Activated CD4-positive, alpha-beta T cell treated with anti-CD3 and anti-CD28 coated beads for 36 hours (primary cell): ENCODE measurements at places on chromosomes 11 and 22. TPM values are rescaled to one million over a fixed set of nuclear protein-coding genes. Genes with fewer than 3 reads are reported as not detected.

- no peak for DNase-seq
- H3K36me3 ChIP-seq: peaks cover 10% of the 10 kb centered on the region
- H3K4me1 ChIP-seq: peaks cover 23% of the 10 kb centered on the region
- H3K27me3 ChIP-seq: no peaks in the 10 kb centered on the region
- H3K4me3 ChIP-seq: no peak overlapping the region
Observed at GRCh38 chr11:48170241-48171233, 46.1 kb upstream of the OR4B1 start.

The DDX6 gene
- total RNA-seq: 178 TPM

- H3K27ac ChIP-seq: no peak overlapping the region
- no peaks in the 10 kb centered on the region for H3K4me1 ChIP-seq
- no peak for DNase-seq
- no peaks in the 10 kb centered on the region for H3K27me3 ChIP-seq
- H3K36me3 ChIP-seq: no peaks in the 10 kb centered on the region
Observed at GRCh38 chr11:71286701-71287643, 34.6 kb upstream of the SHANK2 start.

DNA sequence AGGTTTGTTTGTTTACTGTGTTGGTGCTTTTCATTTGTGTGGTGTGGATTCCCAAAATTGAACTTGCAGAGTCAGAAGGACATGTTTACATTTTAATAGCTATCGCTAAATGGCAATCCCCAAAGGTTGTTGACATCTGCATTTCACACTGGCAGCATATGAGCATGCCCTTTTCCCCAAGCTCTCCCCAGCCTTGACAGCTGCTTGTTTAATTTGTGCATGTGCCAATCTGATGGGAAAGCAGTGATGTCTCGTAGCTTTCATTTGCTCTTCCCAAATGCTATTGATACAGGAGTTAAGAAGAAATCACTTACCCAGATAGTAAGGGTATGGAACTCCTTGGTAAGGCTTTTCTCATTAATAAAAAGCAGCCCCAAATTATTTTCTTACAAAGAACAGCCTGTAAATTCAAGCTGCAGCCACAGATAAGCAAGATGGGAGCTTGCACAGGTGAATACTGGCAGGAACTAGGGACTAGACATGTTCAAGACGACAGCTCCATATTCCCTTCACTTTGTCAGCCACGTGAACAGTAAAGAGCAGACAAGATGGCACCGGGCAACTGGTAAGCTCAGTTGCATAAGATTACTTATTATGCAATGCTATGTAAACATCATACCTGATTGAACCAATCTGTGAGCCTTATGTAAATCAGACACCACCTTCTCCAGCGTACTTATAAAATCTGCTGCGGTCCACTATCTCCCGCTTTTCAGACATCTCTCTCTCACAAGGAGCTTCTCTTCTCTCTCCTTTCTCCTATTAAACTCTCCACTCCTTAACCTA is 87.4 kb downstream of the IGLL5 start:
- peaks cover 23% of the 10 kb centered on the region for H3K27me3 ChIP-seq
- no peaks in the 10 kb centered on the region for H3K36me3 ChIP-seq
- no peak overlapping the region for H3K4me3 ChIP-seq
- no peaks in the 10 kb centered on the region for H3K4me1 ChIP-seq
- DNase-seq: no peak
- H3K27ac ChIP-seq: no peak overlapping the region
